ENCODE measurements at places on chromosomes 1 and 21.

GRCh38 chr1:186904361-186904760 lies 75.6 kb downstream of the PLA2G4A start:
- no peak for DNase-seq

GRCh38 chr1:165383599-165384405 lies 27.3 kb upstream of the LMX1A start:
- no peak for DNase-seq

DNA sequence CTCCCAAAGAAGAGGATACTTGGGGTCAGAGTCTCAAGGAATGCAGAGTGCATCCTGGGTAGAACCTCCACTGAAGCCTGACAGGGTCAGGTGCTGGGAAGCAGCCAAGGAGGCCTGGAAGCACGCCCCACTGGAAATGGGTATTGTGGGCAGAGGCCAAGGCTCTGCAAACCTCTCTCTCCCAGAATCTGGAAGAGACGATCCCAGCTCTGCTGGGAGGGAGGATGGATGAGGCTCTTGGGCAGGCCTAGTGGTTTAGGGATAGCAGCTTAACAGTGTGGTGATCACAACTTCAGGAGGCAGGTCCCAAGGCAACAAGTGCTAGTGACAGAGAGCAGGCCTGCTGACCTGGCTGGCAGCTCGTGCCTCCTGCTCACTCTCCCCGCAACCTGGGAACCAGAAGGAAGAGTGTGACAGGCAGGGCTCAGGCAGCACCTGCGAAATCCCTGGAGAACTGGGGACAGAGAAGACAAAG lies 641.0 kb downstream of the PLPP3 start:
- DNase-seq, result no peak

DNA sequence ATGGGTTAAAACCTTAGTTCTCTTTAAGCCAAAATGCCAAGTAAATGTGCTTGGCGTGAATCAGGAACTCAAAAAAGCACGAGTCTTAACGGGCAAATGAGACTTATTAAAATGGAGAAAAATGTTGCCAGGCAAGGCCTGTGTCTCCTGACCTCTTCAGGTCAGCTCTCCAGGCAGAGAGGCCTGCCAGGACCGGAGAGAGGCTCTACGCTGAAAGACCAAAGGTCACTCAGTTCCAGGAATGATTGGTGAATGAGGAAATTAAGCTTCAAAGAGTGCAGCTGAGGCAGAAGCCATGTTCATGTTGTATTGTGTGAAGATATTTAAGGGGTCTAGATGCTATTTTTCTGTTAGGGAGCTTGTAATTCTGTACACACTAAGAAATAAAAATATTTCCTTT lies 66.6 kb downstream of the SPAG17 start:
- no peak for DNase-seq

DNA sequence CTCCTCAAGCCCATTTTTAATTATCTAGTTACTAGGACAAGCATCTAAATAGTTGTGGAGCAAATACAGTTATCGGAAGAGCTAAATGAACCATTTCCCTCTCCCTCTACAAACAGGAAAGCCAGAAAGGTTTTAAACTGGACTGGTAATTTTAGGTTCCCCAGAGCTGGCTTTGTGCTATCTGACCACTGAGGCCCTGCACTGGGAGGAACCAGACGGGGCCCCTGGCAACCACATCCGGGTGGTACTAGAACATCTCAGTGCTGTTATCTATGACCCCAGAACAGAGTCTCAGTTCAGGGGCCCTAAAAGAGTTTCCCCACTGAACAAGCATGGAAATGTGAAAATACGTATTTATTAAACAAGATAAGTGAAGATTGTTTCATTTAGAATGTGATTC lies 7.7 kb upstream of the RSPH1 start:
- DNase-seq, result no peak

GRCh38 chr1:212138457-212138856 lies 102.9 kb downstream of the DTL start:
- DNase-seq, result no peak

GRCh38 chr1:109876617-109877316 lies 33.9 kb upstream of the CSF1 start:
- no peak for DNase-seq

DNA sequence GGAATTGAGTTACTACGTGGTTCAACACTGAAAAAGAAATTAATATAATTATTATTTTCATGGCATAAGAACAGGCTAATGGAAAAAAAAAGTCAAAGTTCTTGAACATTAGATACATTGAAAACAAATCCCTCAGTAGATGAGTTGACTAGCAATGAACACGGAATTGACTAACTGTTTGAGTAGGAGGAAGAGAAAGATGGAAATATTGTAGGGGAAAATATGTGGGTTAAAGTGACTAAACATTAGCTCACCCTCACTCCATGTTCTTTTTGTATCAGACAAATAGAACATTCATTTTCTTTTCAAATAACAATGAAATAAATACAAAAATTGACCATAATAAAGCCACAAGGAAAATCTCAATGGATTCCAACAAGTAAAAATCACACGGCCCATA lies 84.3 kb downstream of the KCNK2 start:
- DNase-seq, result no peak

DNA sequence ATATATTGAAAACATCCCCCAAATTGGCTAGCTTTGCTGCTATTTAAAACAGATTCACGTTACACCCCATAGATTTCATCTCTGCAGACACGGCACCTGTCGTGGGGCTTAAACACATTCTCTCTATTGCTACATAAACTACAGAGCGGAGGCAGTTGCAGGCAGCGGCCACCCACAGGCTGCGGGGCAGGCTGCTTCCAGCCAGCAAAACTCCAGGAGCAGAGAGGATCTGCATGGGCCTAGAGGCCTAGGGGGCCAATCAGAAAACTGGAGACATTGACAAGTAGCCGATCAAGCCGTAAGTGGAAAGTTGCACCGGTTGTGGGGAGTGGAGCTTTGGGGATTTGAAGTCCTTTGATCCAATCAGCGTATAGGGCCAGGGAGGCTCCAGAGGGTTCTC lies 129.0 kb upstream of the KLHDC7A start:
- DNase-seq, result no peak

DNA sequence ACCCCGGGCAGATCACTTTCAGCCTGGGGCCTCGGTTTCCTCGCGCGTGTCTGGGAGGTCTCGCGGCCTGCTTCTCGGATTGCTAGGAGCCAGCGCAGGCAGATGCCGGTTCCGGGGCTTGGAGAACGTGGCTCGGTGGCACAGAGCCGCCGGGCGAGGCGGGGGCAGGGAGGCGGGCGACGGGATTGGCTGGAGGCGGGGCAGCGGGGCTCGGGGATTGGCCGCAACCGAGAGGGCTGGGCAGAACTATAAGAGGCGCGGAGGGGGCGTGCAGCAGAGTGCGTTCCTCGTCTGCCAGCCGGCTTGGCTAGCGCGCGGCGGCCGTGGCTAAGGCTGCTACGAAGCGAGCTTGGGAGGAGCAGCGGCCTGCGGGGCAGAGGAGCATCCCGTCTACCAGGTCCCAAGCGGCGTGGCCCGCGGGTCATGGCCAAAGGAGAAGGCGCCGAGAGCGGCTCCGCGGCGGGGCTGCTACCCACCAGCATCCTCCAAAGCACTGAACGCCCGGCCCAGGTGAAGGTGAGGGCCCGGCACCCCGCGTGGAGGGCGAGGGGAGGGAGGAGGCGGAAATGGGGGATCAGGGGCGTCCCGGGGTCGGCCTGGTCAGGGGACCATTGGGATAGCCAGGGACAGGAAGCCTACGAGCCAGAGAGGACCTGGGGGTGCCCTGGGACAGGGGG lies at the start of gene MFSD2A:
Gene MFSD2A, plus strand, starts transcription at position 276 of the 677 bp plus-strand sequence. Its CDS starts 148 bp downstream, at position 424.
- DNase-seq, result peak; percentile 95

- peak; percentile 97 for DNase-seq
Observed at GRCh38 chr1:206905295-206906164, 8.3 kb downstream of the IL24 start.

DNA sequence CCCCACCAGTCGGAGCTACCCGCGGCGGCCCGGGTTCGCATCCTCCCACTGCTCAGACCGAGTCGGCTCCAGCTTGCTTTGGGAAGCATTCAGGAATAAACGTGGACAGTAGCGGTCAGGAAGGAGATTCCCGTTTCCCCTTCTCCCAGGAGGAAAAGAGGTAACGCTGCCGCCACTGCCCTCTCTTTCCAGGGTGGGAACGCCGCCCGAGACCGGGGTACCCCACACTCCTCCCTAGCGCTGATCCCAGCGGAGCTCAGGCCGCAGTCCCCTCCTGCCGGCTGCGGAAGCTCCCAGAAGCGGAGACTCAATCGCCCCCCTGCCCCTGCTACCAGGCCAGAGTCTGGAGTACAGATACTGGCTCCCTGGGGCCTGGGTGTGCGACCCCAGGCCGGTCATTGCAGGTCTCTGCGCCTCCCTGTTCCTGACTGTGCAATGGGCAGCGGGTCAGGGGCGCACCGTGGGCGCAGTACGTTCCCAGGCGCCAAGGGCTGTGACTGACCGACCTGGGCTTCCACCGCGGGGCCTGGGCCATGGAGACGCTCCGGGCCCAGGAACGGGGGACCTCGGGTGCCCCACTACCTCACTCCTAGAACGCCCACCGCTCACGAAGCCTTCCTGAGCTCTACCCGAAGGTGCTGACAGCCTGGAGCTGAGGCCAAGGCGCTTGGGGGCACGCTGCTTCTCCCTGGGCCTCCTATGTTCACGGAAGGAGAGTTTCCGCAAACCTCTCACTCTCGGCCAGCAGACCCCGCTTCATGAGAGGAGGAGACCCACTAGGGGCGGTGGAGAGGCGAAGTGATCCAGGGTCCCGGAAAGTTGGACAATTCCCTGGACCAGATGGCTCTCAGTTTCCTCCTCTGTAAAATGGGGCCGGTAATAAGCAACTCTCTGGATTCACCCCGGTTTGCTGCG lies 7.8 kb downstream of the DMRTA2 start:
- no peak for DNase-seq

GRCh38 chr1:183575606-183576005 lies 14.7 kb downstream of the NCF2 start:
- no peak for DNase-seq

- peak; percentile 63 for DNase-seq
Observed at GRCh38 chr1:193437785-193438184, 251.4 kb upstream of the B3GALT2 start.

GRCh38 chr1:9891207-9891606 lies 18.9 kb downstream of the CTNNBIP1 start:
- DNase-seq, result peak; percentile 80

DNA sequence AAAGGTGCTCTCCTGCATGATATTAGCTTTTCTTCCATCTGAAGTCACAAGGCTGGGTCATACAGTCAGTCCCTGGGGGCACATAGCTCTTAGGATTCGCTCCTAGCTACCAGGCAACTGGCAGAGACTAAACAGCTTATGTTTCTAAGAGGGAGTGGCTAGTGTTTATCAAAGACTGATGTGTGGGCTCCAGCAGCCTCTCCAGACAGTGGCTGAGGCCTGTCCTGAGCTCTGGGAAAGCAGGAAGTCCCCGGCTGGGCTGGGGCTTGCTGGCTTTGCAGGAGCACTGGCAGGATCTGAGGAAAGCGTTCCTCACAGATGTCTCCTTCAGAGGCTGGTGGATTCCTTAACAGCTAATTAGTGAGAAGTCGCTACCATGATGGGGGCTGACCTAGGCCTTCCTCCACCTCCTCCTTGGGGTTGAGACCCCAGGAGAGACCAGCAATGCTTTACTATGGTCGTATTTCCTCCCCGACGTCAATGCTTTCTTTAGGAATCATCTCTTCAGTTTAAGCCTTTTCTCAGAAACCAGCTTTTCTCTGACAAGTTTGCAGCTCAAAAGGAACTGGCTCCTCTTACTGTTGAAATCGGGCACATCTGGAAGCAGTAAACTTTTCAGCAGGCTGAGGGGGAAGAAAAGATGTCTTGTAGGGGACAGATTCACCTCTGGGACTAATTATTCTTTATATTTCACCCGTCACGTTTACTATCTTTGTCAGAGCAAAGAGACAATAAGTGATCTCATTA lies 33.5 kb upstream of the HHAT start:
- DNase-seq, result no peak

DNA sequence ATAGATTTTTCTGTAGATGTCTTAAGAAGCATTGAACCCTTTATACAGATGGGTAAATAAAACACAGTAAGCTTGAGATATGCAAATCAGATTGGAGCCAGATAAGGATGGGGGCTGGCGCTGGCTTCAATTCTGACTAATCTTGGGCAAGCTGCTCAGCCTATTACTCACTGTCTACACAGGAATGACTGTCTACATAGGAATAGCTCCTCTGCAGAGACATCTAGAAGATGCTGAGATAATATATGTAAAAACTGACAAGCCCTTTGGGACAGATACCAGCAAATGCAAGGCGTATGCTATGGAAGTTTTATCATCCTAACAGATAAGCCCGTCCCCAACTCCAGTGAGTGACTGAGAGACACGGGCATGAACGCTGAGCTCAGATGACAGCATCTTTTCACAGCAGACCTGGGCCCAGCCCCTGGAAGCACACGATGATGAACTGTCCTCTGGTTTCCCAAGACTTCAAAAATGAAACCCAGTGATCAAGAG lies 1.7 kb downstream of the CLDN14 start:
- peak; percentile 48 for DNase-seq

GRCh38 chr1:103790172-103790571 lies 40.5 kb downstream of the AMY1C start:
- no peak for DNase-seq

DNA sequence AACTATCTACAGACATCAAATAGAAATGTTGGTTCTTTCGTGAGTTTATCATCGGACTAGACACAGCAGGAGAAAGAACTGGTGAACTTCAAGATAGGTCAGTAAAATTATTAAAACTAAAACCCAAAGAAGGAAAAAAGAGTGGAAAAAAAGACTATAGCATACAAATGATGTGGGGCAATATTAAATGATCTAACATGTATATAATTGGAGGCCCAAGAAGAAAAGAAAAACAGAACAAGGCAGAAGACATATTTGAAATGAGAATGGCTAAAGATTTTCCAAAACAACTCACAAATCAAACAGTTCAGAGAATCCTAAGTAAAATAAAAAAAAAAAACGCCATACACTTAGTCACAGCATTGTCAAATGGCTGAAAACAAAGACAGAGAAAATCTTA lies 101.8 kb downstream of the PCNX2 start:
- no peak for DNase-seq

GRCh38 chr21:24310788-24311187 lies 1296.5 kb downstream of the MRPL39 start:
- no peak for DNase-seq

- DNase-seq, result peak; percentile 40
Observed at GRCh38 chr1:230778916-230779590, 31.9 kb downstream of the CAPN9 start.

GRCh38 chr1:1510912-1511532 lies 940 bp upstream of the ATAD3A start:
- DNase-seq, result peak; percentile 22

DNA sequence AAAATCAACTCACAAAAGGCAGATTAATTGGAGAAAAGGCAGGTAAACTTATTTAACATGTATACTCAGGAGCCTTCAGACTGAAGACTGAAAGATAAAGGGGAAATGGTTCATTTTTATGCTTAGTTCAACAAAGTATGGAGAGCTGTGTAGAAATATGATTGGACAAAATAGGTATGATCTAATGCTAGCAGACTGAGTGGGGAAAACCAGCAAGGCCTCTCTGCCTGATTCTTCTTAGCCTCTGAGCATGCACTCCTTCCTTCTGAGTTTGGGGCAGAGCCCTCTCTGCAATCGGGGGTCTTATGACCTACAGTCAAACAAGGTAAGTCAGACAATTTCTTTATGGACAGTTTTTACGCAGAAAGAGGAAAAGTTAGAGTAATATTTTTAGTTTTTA lies 38.8 kb upstream of the SUCO start:
- no peak for DNase-seq

GRCh38 chr1:30194741-30195423 lies 528.5 kb downstream of the MATN1 start:
- no peak for DNase-seq

GRCh38 chr1:173448945-173449344 lies 28.2 kb upstream of the PRDX6 start:
- DNase-seq, result no peak
